ENCODE measurements at places on chromosomes 3 and 15.

DNA sequence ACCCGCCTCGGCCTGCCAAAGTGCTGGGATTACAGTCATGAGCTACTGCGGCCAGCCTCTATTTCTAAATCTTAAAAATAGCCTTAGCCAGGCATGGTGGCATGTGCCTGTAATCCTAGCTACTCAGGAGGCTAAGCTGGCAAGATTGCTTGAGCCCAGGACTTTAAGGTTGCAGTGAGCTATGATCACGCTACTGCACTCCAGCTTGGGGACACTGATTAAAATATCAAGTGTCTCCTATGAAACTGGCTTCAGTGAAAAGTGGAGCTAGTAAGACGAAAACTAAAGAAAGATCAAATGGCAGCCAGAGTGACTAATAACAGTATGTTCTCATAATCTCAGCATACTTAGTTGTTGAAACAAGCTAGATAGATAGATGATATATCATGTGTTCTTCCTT is 112.5 kb downstream of the STT3B start:
- no peak for DNase-seq

DNA sequence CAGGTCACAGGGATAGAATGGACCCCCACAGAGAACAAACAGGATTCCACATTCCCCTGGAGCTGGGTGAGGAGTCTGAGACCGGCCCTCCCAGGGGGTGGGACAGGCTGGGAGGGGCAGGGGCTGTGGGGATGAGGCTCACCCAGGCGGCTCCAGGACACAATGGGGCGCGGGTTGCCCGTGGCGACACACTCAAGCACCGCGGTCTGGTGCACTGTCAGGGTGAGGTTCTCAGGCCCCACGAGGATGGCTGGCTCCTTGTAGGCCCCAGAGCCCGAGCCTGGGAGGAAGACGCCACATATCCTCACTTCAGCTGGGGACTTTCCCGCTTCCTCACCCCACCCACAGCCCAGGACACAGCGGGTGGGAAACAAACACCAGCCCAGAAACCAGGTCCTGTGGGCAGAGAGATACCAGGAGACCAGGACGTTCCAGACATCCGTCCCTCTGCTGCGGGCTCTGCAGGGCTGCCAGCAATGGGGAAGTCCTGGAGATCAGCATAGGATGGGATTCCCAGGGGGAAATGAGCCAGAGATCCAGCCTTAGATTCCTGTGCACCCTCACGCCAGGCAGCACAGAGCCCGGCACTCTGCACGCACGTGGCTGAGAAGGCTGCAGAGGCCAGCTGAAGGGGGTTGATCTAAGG is 30.2 kb downstream of the RNU5B-1 start:
- DNase-seq = no peak

DNA sequence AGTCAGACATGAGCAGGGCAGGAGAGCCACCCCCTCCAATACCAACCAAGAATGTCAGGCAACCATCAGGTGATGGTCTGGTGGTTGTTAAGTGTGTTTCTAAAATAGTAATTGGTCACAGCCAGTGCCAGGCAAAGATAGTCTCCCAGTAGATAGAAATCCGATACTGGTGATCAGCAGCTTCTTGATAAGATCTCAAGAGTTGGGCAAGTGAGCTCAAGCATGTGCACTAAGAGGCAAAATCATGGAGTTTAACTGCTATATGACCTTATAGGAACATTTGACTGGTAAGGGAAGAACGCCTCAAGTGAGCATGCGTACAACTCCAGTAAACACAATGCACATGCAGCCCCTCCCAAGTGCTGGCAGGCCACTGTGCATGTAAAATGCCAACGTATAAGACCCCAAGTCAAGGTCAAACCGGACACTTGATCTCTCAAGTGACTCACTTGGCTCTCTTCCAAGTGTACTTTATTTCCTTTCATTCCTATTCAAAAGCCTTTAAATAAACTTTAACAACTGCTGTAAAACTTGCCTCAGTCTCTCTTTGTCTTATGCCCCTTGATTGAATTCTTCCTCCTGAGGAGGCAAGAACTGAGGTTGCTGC is 36.0 kb upstream of the CBLB start:
- DNase-seq = no peak

DNA sequence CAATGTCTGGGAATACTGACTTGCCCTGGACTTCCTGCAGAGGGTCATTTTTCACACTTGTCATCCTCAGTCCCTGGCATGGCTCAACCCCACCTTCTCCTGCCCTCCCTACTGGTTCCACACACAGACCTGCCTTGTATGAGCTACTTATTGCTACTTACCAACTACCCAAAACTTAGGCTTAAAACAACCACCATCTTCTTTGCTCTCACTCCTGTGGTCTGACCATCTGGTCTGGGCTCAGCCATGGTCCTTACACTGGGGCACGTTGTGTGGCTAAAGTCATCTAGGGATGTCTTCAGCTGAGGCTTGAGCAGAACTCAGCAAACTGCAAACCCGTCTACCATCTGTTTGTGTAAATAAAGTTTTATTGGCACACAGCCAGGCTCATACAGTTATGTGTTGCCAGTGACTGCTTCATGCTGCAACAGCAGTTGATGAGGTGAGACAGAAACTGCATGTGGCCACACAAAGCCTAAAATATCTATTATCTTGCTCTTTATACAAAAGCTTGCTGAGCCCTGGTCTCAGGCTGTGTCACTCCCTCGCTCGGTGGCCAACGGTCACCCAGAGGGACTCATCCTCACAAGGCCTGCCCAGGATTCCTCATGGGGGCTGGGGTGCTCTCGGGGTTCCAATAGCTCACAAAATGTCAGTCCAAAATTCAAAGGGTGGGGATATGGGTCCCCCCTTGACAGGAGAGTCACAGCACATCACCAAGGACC is 43.5 kb downstream of the KLF15 start:
- DNase-seq = no peak

DNA sequence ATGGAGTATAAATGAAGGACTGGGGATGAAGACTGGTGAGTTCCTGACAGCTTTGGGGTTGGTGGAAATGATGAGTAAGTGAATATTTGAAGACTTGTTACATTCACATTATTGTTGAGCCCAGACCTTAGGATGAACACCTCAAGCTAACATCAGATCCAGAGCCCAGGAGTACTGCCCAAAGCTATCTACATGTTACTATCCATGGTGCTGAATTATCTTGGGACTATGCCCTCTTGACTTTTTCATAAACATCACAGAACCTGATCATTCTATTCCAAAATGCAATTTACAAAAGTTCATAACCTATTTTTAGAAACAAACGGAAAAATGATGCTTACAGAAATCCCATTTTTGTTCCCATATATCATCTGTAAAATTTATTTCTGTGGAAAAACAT is 613.3 kb downstream of the TUSC7 start:
- DNase-seq = no peak

GRCh38 chr3:45623393-45623792 is 28.8 kb downstream of the LIMD1 start:
- no peak for DNase-seq

- no peak for DNase-seq
These were observed 5.4 kb downstream of the H1-8 start for GRCh38 chr3:129548104-129548965.

Data from hepatic stellate cell (primary cell).